ENCODE measurements at places on chromosomes 7 and 10.

DNA sequence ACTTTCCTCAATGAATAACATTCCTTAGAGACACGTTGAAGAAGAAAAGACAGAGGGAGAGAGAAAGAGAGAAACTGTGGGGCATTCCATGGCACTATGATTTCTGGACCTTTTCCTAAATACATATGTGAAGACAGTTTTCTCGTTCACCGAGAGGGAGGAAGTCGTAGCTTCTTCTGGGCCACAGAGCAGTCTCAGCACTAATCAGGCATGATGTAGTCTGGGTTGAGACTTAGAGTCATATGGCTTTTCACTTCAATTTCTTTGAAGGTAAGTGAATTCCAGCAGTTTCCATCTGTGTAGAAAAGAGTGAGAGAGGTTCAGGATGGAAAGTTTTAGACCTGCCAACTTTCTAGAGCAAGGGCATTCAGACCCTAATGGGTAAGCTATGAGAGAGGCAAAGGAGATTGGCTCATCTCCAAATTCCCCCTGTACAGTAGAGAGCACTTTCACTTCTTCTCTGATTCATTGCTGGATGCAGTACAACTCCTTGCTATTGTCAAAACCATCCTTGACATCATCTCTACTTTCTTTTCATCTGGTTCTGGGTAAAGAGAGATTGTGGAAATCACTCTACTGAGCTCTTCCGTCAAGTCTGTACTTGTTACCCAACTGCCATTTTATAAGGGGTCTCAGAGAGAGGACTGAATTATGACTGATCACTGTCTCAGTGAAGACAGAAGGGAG lies 31.5 kb upstream of the OR9A4 start:
- DNase-seq, result no peak

DNA sequence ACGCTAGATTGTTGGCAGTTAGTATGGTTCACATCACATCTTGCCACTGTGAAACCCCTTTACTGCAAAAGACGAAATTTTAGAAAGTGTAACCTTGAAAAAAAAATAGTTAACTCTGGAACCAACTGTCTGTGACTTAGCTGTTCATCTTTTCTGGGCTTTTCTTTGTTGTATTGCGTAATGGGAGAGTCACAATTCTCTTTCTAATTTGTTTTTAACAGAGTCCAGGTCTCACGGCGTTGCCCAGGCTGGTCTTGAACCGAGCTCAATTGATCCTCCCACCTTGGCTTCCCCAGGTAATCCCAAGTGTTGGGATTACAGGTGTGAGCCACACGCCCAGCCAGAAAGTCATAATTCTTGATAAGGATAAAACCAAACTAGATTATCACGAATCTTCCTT lies 14.5 kb downstream of the UBE3C start:
- DNase-seq, result no peak

GRCh38 chr10:63587191-63587590 lies 66.0 kb downstream of the REEP3 start:
- no peak for DNase-seq

DNA sequence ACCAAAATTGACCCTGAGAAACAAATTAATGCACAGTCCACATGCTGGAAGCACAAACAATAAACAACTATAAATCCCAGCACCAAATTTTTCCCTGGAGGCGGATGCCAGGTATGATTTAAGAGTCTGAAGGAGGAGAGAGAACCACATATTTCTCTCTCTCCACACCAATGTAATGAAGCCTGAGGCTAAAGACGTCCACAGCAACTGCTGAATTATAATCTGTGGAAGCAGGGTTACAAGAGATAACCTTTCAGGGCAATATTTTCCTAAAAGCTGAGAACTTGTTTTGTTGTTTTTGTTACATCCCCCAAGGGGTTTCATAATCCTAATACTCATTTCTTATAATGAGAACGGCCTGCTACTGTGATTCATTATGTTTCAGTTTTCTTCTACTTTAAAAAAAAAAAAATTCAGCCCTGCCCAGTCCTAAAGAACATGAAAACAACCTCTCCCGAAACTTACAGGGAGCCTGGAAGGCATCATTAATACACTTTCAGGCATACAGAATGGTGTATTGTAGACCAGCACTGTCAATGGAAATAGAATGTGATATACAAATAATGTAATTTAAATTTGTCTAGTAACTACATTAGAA lies 48.5 kb upstream of the ABLIM1 start:
- no peak for DNase-seq

DNA sequence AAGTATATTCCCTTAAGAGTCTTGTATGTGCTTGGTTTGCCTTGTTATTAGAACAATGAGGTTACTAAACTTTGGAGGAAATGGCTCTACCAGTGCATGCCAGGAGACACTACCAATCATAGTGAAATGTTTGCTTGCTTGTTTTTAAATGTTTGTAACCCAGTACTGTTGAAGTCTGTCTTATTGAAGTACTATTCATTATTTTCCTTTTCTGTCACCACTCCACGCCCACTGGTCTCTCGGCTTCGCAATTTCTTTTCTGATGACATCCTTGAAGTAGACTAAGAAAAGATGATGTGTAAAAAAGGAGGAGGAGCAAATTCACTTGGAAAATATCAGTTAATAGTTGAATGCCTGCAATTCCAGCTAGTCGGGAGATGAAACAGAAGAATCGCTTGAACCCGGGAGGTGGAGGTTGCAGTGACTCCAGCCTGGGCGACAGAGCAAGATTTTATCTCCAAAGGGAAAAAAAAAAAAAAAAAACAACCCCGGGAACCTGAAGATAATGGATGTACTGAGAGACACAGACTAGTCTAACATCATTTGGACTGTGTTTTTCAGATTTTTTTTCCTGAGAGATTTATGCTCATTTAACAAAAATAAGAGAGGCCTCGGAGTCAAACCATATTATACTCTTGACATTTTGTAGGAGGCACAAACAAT lies 959.4 kb downstream of the PCDH15 start:
- no peak for DNase-seq

GRCh38 chr7:30585675-30586074 lies 9.0 kb upstream of the GARS1 start:
- no peak for DNase-seq

- no peak for DNase-seq
Observed at GRCh38 chr7:86784765-86785164, 141.1 kb downstream of the GRM3 start.

- DNase-seq, result no peak
Observed at GRCh38 chr7:30423788-30424505, 54.6 kb downstream of the NOD1 start.

DNA sequence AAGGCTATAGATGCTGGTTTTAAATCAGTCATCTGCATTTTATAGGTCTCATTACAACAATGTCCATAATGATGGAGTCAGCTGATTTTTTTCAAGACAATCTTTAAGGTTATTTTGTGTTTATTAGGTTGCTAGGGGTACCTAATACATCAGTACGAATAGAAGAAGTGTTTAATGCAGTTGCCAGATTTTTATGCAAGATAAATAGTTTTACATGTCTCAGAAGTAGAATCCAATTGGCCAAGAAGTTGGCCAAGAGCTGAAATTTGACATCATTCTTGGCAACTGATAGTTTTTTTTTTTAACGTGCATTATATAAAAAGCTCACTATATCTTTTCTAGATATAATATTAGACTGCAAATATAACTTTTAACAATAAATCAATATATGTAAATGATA lies 208.5 kb downstream of the TRIL start:
- no peak for DNase-seq

- no peak for DNase-seq
Observed at GRCh38 chr7:2923886-2924574, 79.9 kb upstream of the GNA12 start.

DNA sequence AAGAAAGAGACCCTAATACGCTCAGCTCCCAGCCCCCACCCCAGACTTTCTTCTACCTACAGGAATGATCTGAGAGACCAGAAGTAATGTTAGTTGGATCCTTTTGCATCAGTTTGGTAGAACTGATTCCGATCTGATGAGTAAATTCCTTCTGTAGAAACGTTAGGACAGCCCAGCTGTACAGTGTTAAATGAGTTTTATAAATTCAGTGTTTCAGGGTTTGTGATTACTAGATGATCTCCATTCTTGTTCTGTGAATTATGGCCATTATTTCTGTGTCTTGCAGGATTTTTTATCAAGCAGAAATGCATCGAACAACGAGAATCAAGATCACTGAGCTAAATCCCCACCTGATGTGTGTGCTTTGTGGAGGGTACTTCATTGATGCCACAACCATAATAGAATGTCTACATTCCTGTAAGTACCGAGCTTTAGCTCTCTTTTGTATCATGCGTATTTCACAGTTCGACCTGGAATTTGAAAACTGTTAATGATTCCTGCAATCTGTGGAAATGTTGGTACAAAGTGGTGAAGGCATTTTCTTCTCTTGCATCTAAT lies 5.3 kb downstream of the BMI1 start:
- DNase-seq, result no peak

GRCh38 chr10:125095228-125095627 lies 65.1 kb downstream of the CTBP2 start:
- DNase-seq, result no peak

DNA sequence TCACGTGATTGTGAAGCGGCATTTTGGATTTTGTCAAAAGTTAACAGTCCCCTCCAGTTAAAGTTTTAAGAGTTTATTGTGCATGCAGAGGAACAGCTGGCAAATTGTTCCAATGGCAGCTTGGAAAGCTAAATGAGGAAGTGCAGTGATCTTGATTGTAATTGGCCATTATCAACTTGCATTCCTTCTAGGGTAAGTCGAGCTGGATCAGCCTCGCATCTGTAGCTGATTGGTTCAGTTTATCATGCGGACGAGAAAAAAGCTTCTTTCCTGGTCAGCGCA lies 566 bp downstream of the ZNF789 start:
- DNase-seq, result peak; percentile 16

- no peak for DNase-seq
Observed at GRCh38 chr10:12445701-12446334, 96.5 kb downstream of the CAMK1D start.

DNA sequence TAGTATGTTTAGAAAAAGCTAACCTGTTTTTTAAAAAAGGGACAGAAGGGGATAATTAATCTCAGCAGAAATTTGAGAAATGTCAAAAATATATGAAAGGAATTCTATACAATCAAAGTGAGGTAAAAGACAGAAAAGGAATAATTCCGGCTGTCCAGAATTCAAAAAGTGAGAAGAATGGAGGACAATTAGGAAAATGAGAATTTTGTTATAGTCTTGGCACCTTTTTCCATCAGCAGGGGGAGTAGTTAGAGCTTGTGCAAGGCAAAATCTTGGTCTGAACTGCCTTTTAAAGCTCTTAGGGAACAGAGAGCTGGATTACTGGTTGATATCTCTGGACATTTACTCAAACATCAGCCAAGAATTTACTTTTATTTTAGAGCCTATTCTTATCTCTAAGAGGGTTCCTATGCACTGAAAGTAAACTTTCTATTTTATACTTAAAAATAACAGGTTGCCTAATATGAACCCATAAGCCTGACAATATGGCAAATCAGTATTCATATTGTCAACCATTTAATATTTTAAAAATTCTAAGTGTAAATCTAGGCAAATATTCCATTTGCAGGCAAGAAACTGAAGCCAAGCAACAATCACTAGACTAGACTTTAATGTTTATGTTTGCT lies 185.6 kb downstream of the ANK3 start:
- DNase-seq, result peak; percentile 21

DNA sequence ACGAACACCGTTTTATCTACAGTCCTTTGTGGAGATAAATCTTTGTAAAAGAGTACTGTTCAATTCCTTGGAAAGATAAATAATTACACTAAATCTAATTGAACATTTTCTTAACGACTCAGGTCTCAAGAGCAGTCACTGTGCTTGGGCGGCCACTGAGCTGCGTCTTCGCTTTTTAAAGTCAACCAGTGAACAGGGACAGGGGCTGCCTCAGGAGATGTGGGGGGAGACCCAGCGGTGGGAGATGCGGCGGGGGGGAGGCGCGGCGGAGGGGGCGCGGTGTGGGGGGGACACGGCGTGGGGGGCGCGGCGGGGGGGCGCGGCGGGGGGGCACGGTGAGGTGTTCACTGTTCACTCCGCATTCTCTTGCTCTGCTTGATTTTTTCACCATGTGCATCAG lies 39.8 kb downstream of the CAMK2B start:
- no peak for DNase-seq

DNA sequence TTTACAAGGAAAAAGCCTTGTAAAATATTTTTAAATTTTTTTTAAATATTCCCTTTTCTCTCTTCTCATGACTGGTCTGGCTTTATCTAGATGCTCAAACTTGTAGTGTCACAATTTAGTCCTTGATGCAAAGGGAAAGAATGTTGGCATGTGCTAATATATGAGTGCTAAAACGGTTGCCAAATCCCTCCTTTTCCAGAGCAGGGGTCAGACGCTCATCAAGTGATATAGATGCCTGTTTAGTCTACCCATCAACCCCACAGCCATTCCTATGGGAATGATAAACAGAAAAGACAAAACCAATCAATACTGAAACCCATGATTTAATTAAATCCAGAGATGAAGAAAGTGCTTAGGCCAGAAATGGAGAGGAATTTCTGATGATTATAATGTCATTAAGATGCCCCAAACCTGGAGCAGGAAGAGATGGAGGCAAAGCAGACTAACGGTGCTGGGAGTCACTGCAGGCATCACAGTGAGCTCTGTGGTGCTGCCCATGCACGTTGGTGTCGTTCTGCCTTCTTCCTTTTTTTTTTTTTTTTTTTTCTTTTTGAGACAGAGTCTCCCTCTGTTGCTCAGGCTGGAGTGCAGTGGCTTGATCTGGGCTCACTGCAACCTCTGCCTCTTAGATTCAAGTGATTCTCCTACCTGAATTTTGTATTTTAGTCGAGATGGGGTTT lies 210.1 kb upstream of the STK17A start:
- no peak for DNase-seq

DNA sequence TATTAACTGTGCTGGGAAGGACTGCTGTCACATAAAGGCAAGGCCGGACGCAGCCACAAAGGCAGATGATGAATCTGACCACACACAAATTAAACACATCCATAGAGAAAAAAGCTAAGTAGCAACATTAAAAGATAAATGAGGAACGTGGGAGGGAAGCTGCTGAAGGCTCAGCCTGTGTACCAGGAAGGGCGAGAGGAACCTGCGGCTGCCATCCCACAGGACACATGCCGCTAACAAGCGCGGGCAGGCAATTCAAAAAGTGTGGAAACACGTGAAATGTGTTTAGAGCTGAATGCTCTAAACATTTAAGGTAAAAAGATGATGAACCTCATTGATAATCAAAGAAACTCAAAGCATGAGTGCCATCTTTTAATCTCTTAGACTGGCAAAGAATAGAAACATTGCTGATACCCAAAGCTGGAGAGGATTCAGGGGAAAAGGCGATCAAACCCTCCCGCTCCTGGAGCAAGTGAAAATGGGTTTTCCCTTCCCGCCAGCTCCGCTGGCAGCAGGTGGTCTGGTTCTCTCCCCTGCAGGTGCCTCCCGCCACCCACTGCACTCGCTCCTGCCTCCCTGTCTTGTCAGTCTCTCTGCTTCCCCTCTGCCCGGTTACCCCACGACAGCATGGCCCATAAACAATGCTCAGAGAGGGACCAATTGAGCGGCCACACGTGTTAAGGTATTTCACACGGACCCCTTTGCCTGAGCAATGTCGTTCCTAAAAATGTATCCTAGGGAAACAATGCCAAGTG lies 4.2 kb downstream of the STK32C start:
- no peak for DNase-seq

GRCh38 chr7:158285383-158285770 lies 302.2 kb downstream of the PTPRN2 start:
- no peak for DNase-seq

Measured in NCI-H1694 treated with DMSO at 0.1 percent for 48 hours (cell line).